NCI-H2081 (cell line): ENCODE measurements at places on chromosomes 16 and 17.

- DNase-seq: no peak
These were observed 114.7 kb downstream of the ANKRD11 start for GRCh38 chr16:89375686-89376085.

- DNase-seq: peak; percentile 83
These were observed 7.6 kb downstream of the PRR29 start for GRCh38 chr17:64005734-64006167.

- DNase-seq: no peak
These were observed 144.5 kb downstream of the RPTOR start for GRCh38 chr17:80689129-80689619.

- DNase-seq: no peak
These were observed 4.0 kb upstream of the CDC6 start for GRCh38 chr17:40283662-40284061.

GRCh38 chr17:57283203-57283971 is 27.1 kb downstream of the MSI2 start:
- no peak for DNase-seq

DNA sequence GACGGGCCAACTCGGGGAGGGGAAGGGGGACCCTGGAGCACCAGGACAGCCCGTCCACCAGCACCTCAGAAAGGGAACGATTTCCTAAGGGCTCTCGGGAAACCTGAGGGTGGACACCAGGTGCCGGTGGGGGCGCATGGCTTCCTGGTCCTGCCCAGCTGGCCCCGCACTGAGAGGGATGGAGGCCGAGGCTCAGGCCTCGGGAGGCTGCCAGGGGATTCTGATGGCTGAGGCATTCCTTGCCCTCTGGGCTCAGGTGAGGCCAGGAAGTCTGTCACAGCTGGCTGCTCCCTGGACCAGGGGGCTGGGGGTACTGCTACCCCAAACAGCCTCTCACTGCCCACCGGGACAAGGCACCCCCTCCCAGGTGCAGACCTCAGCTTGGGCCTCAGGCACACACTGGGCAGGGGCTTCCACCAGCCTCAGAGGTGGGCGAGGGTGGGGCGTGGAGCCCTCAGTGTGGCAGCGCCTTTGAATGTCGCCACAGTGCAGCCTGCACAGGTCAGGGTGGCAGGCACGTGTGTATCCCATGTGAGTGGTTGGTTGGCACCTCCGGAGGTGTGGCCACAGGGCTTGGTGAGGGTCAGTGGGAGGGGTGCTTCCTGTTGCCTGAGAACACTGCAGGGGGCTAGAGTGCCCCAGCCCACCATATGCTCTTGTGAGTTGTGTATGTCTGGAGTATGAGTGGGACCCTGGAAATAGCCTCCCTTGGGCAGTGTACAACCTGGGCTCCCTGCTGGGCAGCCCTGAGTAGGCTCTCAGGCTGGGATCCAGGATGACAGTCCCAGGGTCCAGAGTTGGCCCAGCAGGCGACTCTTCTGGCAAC is 3.9 kb upstream of the FSCN2 start:
- no peak for DNase-seq

DNA sequence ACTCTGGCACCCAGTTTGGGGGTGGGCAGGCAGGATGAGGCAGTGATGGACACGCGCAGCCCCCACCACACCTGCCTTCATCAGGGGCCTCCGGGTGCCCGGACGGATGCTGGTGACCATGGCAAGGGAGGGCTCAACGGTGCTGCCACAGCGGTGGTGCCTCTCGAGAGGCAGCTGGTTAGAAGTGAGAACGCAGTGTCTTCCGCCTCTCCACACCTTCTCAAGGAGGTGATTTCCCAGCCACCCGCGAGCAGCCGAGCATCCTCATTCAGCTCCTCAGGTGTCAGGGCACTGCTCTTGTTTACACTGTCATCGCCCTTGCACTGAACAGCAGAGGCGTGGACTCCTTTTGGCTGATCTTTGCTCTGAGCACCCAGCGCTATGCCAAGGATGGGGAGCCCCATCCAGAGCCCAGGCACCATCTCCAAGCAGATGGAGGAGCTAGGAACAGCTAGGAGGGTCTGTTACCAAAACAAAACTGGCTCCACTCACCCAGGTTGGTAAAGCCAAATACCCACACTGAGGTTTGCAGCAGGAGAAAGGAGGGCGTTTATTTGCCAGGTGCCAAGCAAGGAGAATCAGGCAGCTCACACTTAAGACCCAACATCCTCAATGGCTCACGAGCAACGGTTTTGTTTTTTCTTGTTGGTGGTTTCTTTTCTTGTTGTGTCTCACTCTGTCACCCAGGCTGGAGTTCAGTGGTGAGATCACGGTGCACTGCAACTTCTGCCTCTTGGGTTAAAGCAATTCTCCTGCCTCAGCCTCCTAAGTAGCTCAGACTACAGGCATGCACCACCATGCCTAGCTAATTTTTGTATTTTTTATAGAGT is 174.3 kb upstream of the TNRC6C start:
- DNase-seq: no peak

- no peak for DNase-seq
These were observed at the start of gene ZNF319 for GRCh38 chr16:57999971-58000705. Gene ZNF319, minus strand, starts transcription at chr16:58000672. Its CDS starts 2,407 bp downstream, at chr16:57998265.

GRCh38 chr16:86038926-86039310 is 140.0 kb downstream of the IRF8 start:
- DNase-seq: no peak

DNA sequence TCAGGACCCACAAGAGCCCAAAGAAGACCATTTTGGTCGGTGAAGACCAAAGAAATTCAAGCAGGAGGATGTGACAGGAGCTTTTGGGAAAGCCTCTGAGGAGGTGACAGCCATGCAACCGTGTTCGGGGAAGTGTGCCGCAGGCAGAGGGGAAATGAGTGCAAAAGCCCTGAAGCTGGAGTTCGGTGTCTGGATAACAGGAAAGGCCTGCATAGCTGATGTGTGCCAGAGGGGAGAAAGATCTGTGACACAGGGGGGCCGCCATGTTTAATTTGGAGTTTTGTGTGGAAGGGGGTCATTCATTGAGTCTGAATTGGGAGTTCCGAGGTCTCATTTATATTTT is 870 bp upstream of the ZC3H7A start:
- no peak for DNase-seq

GRCh38 chr16:79805621-79806020 is 205.1 kb upstream of the MAF start:
- DNase-seq: no peak

GRCh38 chr16:23826528-23827045 is 9.2 kb upstream of the PRKCB start:
- no peak for DNase-seq

- DNase-seq: no peak
These were observed at the start of gene IRF8 for GRCh38 chr16:85898521-85899442. Gene IRF8, plus strand, starts transcription at chr16:85899162. Its CDS starts 3,854 bp downstream, at chr16:85903016.

DNA sequence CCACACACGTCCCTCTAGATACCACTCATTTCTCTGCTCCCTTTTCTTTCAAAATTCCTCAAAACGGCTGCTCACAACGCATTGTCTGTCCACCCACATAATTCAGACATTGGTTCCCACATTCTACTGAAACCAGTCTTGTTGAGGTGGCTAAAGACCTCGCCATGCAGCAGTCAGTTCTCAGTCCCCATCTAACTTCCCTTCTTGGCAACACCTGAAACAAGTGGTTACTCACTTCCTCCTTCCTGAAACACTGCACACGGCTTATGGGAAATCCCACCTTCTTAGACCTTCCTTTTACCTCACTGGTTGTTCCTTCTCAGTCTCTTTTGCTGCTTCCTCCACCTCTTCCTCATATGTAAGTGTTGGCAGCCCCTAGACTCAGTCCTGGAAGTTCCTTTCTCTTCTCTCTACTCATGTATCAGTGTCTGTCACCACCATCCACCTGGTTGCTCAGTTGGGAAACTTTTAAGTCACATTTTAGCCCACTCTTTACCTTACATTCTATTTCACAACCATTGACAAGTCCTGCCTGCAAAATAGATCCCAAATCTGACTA is 277.1 kb downstream of the CEP112 start:
- no peak for DNase-seq

DNA sequence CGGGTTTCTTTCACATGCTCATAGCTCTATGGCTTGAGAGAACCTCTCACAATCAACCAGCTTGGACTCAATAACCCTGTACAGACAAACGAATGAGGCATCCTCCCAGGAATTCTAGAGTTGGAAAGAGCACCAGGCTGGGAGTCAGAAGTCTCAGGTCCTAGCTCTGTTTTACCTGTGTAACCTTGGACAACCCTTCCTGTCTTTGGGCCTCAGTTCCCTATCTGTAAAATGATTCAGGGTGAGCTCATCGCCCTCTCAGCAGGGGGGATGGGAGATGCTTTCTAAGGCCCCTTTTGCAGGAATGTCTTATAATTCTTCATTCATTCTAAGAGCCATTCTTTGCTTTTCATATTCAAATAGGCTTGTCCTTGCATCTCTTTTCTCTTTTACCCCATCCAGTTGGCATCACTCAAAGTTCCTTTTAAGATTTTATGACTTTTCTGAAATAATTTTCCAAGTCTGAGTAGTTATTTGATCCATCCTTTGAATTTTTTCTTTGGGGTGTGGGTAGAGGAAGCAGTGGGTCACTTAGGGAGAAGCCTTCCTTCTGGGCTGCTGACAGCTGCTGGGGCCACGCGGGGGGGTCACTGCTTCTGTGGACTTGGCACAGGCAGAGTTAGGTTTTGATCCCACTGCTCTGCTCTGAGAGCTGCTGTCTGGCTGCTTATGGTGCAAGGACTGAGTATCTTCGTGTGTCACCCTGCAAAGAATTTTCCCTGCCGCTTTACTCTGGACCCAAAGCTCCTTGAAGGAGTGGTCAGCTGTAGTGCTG is 102.7 kb downstream of the UTP18 start:
- DNase-seq: no peak

DNA sequence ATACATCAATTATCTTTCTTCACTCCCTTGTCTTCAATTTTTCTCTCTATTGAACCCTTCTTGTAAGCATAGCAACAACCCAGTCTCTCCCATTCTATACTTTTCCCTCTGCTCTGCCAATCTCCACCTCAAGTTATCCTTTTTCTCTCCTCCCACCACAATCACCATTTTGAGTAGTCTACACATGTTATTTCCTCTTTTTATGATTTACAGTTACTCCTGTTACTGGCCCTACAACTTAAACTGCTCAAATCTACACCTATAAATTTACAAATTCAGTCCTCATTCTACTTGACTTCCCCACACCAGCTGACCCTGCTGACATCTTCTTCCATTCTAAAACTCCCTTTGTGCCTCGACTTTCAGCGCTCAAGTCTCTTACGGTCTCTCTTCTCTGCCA is 84.6 kb downstream of the SPAG9 start:
- DNase-seq: no peak

DNA sequence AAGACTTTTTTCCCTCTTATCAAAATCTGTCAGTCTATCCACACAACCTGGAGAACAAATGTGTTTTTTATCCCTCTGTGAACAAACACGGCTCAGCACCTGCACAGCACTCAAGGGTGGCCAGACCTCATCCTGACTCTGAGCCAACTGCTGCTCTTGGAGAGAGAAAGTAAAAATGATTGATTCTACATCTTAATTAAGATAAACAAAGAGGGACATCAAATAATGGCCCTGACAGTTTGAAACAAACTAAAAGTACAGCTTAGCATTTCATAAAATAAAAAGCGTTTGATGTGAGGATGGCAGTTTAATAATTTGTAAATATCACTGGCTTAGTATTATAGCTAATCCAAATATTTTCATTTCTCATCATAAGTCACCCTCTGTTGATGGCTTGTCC is 106.2 kb downstream of the SNX11 start:
- peak; percentile 77 for DNase-seq

DNA sequence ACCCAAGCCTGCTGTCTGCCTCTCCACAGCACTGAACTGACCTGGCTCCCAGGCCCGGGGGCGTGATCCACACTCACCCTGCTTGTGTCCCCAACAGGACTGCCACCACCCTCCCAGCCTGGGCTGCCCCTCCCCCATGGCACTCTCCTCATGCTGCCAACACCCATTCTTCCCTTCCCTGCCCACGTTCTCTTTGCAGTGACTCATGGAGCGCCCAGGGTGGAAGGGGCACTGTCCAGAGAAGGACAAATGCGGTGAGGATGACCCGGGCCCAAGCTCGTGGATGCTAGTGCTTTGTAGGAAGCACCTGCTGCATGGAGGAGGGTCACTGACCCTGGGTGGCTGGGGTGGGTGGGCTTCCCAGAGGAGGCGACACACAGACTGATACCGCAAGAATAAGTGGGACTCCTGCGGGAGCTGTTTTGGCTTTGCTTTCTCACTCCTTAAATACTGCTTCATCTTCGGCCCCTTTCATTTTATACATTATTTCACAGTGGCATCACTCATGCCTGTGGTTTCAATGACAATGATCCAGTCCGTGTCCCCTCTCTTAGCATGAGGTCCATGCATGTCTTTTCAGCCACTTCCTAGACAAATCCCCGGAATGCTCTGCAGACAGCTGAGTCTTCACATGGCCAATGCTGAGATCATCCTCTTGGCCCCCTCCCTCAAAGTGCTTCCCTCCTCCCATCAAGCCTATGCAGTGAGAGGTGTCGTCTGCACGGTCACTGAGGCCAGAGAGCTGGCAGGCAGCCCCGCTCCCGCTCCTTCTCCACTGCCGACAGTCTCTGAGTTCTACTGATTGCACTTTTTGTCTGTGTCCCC is 17.6 kb downstream of the CDK5R1 start:
- DNase-seq: no peak

DNA sequence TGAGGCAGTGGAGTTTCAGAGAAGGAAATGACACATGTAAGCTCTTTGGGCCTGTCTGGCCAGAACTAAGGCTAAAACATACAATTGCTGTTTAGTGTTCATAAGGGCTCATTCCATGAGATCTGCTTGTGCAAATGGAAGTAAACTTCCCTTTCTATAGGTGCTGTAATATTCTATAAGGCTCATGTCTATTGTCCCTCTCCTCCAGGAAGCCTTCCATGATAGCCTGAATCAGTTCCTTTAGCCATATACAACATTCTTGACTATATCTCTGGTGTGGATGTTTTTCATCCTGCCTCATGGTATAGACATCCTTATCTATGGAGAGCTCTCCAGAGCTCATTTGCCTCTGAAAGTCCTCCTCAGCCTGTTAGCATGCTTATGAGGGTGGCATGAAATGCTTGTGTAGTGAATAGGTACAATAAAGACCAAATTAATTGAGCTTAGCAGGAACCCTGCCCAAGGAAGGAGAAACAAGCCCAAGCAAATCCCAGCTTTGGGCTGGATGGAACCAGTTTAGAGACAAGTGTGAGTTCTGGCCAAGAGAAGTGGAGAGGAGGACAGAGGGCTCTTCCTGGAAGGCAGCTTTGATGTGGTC is 1.6 kb upstream of the ETV4 start:
- no peak for DNase-seq
